ENCODE measurements at places on chromosomes 12 and 14.

- DNase-seq: no peak
Observed at GRCh38 chr14:43410631-43411030, 1096.5 kb downstream of the FSCB start.

DNA sequence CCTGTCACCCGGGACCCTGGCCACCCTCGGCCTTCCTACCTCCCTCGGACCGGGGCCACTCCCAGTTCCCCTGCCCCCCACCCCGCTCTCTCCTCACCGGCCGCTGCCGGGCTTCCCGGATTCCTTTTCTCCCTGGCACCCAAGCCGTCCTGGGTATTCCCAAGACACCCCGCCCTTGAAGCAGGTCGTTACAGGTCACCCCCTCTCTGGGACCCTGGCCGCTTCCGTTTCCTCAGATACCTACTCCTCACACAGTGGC is 493 bp downstream of the NUMB start:
- no peak for DNase-seq

DNA sequence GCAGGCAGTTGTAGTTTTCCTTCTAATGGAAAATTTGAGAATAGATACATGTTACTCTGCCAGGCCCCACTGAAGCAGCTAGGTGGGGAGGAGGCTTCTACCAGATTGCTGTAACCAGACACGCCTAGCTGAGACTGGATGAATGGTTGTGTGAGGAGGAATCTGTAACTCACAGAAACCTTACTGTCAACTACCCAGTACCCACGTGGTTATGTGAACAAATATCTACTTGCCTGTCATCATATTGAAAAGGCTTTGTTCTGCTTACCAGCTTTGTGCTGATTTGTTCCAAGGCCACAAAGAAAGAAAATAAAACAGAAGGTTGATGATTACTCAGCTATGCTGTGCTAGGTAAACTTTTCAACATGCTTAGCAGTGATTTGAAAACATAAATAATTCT is 167.2 kb downstream of the CAPZA3 start:
- DNase-seq: no peak

DNA sequence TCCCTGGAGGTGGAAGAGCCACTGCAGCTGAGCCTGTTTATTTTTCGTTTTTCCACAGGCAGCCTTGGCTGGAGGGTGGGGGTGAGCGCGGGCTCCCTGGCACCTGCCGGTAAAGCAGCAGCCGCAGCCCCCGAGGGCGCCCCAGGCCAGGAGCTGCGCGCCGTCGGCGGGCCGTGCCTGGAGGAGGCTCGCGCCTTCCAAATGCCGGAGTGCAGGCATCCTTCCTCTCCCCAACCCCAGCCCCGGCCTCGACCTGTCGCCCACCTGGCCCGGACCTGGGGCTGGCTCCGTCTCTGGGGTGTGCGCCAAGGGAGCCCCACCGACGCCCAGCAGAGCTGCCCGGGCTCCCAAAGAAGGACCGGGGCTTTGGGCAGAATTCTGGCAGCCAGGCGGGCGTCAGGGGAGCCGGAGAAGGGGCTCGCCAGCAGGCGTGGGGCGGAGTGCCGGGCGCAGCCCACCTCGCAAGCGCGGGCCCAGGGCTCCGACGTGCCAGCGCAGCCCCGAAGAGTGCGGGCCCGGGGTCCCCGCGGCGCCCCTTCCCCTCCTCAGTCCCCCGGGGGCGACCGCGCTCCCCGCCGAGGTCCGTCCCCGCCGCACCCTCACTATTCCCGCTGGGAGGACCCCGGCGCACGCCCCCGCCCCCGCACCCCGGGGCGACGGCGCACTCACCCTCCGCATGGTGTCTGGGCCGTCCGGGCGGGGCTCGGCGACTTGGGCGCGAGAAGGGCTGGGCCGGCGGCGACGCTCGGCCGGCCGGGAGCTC is 130.3 kb downstream of the NDUFA12 start:
- no peak for DNase-seq

DNA sequence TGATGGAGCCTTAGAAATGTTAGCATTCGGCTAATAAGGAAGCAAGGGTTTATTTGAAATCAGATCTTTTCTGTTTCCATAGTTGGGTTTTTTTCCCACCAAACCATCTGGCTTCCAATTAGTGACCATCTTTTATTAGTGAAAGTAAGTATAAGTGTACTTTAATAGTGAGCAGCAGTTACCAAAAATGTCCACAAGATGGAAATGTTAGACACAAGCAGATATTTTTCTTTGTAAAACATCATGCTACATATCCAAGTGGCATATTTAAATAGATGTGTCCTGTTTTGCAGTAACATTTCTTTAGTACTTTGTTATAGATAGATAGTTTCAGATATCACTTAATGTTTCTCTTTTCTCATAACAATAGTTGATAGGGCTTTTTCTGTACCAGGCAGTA is 28.8 kb downstream of the YEATS4 start:
- DNase-seq: no peak

GRCh38 chr12:109988274-109988673 is 7.9 kb downstream of the GIT2 start:
- DNase-seq: no peak

DNA sequence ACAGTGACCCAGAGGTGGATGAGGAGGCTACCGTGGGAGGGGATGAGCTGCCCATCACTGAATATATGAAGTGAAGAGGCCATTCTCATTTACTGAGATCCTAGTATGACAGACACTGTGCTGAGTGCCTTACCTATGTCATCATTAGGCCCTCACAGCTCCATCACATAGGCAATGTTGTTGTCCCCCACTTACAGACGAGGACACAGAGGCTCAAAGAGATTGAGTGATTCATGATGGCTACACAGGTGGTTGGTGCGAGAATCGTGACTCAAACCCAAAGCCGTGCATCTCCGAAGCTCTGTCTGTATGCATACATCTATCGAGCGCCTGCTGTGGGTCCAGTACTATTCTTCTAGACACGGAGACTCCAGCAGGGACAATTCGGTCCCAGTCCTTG is 5.9 kb upstream of the CCDC197 start:
- DNase-seq: no peak

GRCh38 chr14:74179856-74180255 is 59.4 kb upstream of the VSX2 start:
- DNase-seq: no peak

- no peak for DNase-seq
Observed at GRCh38 chr14:92472860-92473259, 40.7 kb upstream of the RIN3 start.

- no peak for DNase-seq
Observed at GRCh38 chr12:57628280-57629191, 4.5 kb downstream of the B4GALNT1 start.

DNA sequence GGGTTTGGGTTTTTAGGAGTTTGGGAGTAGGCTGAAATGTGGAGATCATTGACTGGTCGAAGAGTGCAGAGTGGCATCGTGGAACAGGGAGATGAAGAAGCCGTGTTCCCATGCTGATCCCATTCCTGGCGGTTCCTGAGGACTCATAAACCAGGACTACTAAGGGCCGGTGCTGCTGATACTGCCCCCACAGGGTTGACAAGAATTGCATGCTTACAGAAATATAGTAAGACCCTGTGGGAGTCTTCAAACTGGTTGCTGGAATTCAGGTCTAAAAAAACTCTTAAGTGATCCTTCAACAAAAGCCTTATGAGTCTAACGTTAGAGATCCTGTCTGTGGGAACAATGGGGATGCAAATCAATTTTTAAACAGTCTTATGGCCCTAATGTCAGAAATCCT is 64.0 kb upstream of the ARHGAP5 start:
- no peak for DNase-seq

GRCh38 chr14:101233808-101234207 is 327.5 kb upstream of the DIO3 start:
- no peak for DNase-seq

GRCh38 chr12:117098024-117098360 is 1.2 kb downstream of the TESC start:
- DNase-seq: no peak

DNA sequence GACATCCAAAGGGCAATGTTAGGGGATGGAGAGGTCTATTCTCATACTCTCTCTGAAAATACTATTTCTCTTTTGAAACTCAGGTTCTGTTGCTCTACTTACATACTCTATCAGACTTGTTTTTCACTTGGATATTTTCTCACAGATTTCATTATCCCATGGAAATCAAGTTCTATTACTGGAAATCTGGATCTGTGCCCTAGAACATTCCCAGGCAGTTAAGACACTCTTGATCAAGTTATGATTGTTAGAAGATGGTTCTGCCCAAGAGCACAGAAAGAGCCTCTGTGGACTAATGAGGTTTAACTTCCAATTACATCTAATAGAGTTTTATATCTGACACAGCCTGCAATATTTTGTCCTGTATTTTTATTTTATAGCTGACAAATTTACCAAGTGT is 591.0 kb upstream of the ATP2B1 start:
- no peak for DNase-seq

GRCh38 chr14:51282517-51282916 is 42.5 kb downstream of the TMX1 start:
- DNase-seq: no peak

GRCh38 chr12:25500651-25501050 is 52.4 kb downstream of the LMNTD1 start:
- DNase-seq: no peak

- no peak for DNase-seq
Observed at GRCh38 chr14:51462182-51462581, 189.5 kb upstream of the FRMD6 start.

DNA sequence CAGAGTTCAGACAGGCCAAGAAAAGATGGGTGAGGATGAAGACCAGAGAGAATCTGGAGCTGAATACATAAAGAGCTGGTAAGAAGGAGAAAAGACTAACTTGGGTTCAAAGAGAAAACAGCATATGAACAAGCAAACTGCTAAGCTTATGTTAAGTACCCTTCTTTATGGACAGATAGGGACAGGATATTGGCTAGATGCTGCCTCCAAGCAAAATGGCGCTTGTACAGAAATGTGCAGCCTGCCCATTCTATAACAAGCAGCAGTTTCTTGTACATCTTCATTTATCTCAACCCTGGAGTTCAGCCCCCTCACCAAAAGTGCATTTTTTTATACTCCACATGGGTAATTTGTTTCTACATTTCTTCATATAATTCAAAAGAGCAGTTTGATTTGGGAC is 184.5 kb downstream of the RMST start:
- DNase-seq: no peak

GRCh38 chr12:115155665-115156645 is 472.0 kb upstream of the TBX3 start:
- no peak for DNase-seq

- no peak for DNase-seq
Observed at GRCh38 chr12:99151744-99152143, 495.8 kb upstream of the GARIN6 start.

- no peak for DNase-seq
Observed at GRCh38 chr12:88575361-88575970, 4.8 kb downstream of the KITLG start.

GRCh38 chr14:79383475-79383874 is 827.8 kb downstream of the DIO2 start:
- DNase-seq: no peak

DNA sequence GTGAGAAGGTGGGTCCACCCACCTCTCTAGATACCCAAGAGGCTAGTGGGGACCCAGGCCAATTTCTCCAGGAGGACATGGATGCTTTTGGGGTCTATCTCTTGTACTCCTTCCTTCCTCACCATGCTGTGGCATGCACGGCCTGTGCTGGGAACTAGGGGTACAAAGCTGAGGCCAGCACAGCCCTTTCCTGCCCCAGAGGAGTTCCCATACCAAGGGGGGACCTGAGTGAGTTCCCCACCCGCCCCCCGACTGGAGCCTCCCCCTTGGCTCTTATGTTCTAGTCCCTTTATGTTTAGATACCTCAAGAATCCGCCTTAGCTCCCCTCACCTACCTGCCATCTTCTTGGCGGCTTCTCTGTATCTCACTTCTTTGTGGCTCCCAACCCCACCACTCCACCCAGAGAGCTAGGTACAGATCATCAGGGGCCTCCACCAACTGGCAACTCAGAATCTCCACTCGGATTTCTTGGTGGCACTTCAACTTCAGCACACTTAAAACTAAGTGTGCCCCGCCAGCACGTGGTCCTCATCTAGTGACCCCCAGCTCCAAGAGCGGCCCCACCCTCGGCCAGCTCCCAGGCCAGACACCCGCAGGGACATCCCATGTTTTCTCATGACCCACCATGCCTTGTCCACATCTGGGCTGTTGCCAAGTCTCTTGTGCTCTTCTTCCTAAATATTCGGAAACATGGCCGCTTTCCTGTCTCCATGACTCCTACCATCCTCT is 115.2 kb upstream of the RTL1 start:
- DNase-seq: no peak

DNA sequence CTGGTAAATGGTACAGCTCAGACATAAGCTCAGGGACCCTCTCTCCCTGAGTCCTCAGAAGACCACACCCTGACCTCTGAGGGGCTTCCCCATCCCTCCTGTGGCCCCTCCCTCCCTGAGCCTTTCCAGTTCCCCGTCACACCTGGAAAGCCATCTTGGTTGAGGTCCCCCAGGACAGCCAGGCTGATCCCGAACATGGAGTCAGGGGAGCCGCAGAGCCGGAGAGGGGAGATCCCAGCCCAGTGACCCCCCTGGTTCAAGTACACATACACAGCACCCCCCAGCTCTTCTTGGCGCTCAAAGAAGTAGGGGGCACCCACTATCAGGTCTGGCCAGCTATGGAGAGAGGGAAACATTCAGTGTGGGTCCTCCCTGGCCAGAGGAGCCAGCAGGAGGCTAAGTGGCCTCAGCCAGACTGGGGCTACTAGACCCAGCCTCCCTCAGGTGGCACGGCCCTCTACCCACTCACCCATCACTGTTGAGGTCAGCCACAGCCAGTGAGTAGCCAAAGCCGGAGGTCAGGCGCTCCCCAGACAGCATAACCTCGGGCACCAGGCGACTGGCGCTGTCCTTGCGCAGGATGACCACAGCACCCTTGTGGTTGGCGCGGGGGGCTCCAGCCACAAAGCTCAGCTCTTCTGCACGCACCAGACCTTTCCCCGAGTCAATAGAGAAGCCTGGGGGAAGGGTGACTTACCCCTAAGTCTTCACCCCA is 9.3 kb downstream of the ITGA7 start:
- no peak for DNase-seq
